COR-L47 (cell line): ENCODE measurements at places on chromosomes 4 and X.
A peak's percentile ranks its signal among the peaks of the same experiment; 100 is the strongest.

DNA sequence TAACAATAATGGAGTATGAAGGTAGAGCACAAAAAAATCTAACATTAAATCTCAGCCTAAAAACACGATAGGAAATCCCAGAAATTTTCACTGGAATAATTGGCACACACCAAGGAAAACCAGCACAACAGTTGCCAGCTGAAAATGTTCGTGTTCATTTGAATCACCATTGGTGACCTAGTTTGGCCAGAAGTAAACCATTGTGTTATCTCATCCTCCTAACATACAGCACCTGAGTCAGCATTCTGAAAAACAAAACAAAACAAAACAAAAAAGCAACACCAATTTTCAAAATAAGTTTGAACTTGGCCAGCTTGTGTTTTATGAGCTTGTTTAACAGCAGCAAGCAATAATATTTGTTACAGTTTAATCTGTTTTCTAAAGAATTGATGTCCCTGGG lies 41.1 kb downstream of the UCHL1 start:
- DNase-seq, result no peak

DNA sequence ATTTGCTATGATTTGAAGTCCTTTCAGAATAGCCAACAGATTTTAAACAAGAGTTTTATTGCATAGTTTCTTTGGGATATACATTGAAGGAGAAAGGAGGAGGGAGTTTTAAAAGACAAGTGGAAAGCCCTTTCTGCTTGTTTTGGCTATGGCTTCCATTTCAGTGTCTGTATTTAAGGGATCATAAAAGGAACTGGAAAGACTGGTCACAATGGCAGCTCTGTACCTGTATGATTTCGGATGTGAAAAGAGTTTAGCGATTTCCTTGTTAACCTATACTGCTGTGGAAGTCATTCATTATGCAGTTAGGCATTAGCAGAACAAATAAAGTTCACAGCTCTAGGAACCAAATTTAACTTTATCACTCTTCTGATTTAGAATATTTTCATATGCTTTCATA lies 60.7 kb downstream of the TET2 start:
- DNase-seq, result no peak

DNA sequence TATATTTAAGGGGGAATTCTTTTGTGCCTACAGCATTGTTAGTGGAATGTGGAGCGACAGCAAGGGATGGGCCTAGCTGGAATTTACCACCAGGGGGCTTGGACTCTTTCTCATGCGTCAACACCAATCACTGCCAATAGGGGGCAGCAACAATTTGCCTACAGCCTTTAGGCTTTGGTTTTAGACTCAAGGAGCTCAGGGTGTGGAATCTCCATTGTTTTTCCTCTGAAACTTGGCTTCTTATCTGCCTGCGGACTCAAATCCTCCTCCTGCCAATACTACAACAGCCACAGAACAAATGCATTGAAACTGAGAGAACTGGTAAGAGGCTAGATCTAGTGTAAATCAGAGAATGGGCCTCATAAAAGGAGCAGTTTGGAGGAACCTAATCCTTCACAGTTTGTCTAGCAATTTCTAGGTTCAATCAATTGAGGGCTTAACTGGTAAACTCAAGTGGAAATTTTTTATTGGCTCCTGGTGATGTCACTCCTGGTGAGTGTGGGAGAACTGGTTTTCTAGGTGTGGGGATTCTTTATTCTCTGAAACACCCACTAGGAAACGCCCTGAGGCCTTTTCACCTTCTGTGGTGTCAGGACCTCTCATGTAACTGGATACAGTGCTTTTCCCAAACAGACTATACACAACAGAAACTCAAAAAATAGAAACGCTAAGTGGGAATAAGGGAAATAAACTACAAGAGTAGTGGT lies 27.9 kb upstream of the TMSB4X start:
- DNase-seq, result peak; percentile 41

GRCh38 chr4:155795991-155796390 lies 37.2 kb downstream of the GUCY1B1 start:
- DNase-seq, result no peak

- no peak for DNase-seq
These were observed 1055.2 kb upstream of the FTHL17 start for GRCh38 chrX:32126997-32127396.

DNA sequence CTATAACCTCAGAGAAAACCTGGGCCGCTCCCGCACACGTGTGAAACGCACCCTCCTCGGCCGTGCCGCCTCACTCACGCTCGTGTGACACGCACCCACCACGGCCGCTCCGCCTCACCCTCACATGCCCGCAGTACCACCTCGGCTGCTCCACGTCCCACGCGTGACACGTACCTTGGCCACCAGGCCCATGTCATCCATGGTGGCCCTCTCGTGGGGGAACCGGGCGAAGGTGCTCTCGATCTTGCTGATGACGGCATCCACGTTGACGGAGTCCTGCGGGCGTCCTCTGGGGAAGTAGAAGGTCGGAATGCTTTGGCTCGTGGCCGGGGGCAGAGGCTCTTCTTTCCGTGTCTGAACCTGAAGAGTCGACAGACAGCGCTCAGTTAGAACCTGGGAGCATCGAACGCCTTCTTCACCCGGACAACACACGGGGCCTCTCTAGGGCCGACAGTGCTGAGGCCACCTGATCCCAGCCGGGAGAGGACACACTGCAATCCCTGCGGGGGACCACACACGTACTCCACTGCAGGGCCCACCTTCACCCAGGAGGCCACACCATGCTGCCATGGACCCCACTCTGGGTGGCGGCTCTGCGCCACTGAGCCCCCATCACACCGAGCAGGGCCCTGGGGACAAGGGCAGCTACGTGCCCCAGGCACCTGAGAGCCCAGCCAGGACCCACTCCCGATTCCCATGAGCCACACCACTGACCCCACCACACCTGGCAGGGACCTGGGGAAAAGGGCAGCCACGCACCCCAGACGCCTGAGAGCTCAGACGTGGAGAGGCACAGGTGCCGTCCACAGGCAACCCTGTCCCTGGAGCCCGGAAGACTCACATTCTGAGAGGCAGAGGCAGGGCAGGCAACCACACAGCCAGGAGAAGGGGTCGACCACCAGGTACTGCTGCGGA lies 25.2 kb downstream of the PPP2R3B start:
- DNase-seq, result no peak

- no peak for DNase-seq
These were observed 9.4 kb downstream of the NAT8L start for GRCh38 chr4:2068566-2068965.

GRCh38 chr4:41098093-41099048 lies 116.0 kb downstream of the APBB2 start:
- no peak for DNase-seq

GRCh38 chrX:129115104-129115503 lies 408.2 kb downstream of the SMARCA1 start:
- DNase-seq, result peak; percentile 37

DNA sequence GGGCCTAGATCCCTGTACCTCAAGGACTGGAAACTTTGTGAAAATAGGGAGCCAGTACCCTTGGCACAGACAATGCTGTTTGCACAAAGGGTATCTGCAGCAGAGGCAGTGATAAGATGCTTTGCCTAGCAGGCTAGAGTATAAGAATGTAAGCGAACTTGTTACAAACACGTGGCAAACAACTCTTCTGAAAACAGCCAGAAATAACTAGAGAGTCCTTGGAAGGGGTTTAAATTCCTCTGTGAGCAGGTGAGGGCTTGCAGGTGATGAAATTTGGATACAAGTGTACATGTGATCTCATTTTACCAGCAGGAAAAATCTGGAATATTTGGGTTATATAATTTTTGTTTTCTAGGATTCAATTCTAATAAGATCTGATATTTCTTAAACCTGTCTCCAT lies 18.6 kb upstream of the ACSL4 start:
- DNase-seq, result no peak

DNA sequence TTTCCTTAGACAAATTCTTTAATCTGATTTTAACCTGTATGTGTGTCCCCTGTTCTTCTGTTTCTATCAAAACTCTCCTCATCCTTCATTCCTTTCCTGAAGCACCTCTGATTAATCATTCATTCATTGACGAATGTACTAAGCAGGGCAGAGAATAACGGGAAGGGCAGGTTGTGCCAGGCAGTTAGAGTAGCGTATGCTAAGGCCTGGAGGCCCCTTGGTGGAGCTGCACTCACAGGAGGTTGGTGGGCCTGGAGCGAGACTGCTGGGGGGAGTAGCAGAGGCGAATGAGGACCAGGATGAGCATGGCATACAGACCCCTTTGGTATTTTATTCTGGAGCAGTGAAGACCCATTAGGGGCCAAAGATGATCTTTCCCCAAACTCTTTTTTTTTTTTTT lies 22.5 kb downstream of the PTTG2 start:
- DNase-seq, result no peak

DNA sequence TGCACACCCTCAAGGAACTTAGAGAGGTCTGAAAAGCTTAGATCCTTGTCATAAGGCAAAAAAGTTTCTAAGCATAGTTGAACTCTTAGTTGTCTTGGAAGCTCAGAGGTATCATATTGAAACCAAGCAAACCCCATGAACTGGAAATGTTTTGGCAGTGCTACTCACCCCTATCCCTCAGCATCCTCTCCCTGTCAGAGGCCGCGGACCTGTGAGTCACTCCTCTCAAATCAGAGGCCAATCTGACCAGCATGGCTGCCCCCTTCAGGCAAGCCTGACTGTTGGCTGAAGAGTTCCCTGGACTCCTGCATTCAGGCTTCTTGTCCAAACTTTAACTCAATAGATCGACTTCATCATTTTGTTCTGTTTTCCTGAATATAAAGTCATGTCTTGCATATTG lies 69.4 kb downstream of the KCNIP4 start:
- DNase-seq, result no peak

GRCh38 chr4:55838952-55839351 lies 14.5 kb upstream of the EXOC1 start:
- no peak for DNase-seq

- DNase-seq, result peak; percentile 3
These were observed 149.8 kb upstream of the TLL1 start for GRCh38 chr4:165723051-165723795.

GRCh38 chrX:130772776-130773143 lies 130.2 kb downstream of the ENOX2 start:
- peak; percentile 53 for DNase-seq

GRCh38 chr4:2253160-2254084 lies 8.5 kb downstream of the MXD4 start:
- no peak for DNase-seq

- DNase-seq, result no peak
These were observed 123.3 kb upstream of the TBL1X start for GRCh38 chrX:9341291-9342201.
